ENCODE measurements at places on chromosomes 5 and 9.

DNA sequence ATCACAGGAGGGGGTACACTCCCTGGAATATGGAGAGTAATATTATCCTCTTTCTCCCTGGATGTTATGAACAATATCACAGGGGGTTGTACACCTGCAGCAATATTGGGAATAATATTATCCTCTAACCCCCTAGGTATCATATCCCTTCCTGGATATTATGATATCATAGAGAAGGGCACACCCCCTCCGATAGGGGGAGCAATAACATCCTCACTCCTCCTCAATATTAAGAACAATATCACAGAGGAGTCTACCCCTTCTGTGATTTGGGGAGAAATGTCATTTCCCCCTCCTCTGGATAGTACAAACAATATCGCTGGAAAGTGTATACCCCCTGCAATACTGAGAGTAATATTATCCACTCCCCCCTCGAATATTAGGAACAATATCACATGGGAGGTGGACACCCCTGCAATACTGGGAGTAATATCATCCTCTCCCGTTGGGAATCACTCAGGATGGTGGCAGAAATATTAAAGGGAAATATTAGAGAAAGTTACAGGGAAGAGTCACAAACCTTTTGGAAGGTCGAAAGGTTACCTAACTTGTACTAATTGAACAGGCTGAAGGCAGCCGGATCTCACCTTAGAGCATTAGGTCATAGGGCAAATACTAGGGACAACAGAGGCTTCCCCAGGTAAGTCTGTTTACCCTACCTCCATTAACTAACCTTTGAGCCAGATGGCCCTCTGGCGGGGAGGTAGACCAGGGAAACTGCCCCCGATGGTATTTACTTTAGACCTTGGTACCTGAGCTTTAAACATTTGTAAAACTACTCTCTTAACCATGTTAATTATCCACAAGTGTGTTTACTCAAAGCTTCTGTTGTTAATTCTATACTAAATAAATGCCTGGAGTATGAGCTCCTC is 57.5 kb upstream of the FREM1 start:
- DNase-seq, result no peak

- DNase-seq, result no peak
These were observed 532.4 kb downstream of the CDH10 start for GRCh38 chr5:24112420-24112819.

DNA sequence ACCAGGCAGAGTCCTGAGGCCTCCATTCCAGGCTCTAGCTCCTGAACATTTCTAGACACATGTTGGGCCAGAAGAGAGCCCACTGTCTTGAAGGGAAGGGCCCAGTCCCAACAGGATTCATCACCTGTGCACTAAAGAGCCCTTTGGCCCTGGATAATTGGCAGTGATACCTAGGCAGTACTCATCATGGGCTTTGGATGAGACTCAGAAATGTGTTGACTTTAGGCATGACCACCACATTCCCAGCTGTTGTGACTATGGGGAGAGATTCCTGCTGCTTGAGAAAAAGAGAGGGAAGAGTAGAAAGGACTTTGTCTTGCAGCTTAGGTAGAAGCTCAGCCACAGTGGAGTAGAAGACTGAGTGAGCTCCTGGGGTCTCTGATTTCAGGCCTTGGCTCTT is 138.4 kb upstream of the DAPK1 start:
- no peak for DNase-seq

GRCh38 chr5:135031813-135032694 is 2.0 kb downstream of the PITX1 start:
- DNase-seq, result no peak

GRCh38 chr5:81353189-81353588 is 40.7 kb downstream of the ACOT12 start:
- DNase-seq, result no peak

GRCh38 chr5:174412374-174412773 is 312.0 kb upstream of the MSX2 start:
- no peak for DNase-seq
